ENCODE measurements at places on chromosomes 12 and 14.

DNA sequence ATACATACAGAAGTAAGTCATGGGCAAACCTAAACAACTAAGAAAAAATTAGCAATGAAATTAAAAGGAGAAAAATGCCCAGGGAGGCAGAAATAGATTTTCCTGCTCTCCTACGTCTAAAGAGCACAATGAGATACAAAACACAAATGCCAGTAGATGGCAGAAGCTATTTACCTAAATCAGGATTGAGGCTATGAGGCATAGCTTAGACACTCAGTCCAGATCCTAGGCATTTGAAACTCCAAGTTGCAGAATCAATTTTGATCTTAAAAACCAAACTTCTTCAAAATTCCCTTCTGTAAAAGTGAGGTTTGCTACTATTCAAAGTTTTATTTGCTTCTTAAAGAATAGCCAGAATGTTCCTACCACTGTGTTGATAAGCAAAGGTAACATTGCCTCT is 368.6 kb downstream of the DAD1 start:
- DNase-seq: no peak

GRCh38 chr14:23910101-23910875 is 43.3 kb upstream of the DHRS4 start:
- DNase-seq: no peak

DNA sequence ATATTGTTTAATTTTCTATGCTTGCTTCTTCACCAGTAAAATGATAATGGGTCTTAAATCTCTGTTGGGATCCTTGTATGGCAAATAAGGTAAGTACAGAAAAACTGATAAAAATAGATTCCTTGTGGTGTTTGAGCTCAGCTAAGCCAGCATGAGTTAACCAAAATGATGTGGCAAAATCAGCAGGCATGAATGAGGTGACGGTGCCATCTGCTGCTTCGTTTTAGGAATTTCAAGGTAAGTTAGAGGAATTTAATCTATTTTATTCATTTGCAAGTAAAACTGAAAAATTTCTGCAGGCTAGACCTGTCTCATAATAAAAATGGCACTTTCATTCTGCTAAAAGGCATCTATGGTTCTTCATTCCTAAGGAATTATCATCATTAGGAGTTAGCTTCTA is 10.0 kb upstream of the CLEC7A start:
- no peak for DNase-seq

GRCh38 chr12:131799828-131800593 is 28.2 kb upstream of the MMP17 start:
- DNase-seq: no peak

DNA sequence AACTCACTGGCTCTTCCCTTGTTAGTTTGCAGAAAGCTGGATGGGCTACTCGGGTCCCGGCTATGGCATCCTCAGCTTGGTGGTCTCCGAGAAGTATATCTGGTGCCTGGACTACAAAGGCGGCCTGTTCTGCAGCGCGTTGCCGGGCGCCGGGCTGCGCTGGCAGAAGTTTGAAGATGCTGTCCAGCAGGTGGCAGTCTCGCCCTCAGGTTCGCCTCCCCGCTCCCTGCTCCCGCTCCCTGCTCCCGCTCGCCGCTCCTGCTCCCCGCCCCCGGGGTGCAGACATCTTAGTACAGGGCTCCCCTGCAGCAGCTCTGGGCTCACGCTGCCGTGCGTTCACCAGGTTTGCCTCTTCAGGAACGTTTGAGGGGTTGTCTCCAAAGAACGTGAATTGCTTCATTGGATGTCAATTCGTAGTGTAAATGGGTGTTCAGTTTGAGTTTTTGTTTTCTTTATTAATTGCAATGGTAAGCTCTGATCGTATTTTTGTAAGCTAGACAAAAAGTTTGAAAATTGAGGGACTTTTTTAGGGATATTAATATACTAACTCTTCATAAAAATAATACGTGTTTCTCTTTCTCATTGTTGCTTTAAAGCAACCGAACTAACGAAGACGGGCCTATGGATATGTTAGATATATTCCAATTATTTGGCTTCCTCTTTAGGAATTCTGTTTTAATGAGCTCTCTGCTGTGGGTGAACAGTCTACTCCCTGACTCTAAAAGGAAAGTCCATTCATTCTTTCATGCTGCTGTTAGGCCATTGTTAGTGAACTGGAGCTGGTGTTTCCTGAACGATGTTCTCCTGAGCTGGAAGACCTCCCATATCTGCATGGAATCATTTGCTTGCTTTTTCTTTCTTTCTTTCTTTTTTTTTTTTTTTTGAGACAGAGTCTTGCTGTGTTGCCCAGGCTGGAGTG is 71.3 kb downstream of the ANKRD9 start:
- DNase-seq: no peak

GRCh38 chr12:94204499-94205247 is 56.3 kb downstream of the PLXNC1 start:
- DNase-seq: no peak

DNA sequence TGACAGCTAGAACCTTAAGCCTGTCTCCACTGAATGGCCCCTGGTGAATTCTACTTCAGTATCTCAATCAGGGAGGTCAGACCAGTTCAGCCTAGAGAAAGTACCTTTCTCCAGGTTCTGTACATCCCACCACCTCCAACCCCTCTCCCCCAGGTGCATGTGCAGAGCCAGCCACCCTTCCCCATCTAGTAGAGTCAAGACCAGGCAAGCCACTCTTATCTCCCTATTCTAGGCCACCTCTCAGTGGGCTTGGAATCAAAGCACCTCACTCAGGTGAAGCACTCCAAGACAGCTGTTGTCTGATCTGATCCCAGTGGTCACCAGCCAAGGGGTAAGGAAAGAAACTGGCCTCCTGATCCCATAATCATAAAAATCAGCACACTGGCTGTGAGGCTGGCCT is 340.9 kb downstream of the BCL11B start:
- no peak for DNase-seq

GRCh38 chr14:99564256-99564925 is 39.6 kb downstream of the CCDC85C start:
- no peak for DNase-seq

- DNase-seq: no peak
Observed at GRCh38 chr14:100772607-100773165, 46.0 kb downstream of the DLK1 start.

DNA sequence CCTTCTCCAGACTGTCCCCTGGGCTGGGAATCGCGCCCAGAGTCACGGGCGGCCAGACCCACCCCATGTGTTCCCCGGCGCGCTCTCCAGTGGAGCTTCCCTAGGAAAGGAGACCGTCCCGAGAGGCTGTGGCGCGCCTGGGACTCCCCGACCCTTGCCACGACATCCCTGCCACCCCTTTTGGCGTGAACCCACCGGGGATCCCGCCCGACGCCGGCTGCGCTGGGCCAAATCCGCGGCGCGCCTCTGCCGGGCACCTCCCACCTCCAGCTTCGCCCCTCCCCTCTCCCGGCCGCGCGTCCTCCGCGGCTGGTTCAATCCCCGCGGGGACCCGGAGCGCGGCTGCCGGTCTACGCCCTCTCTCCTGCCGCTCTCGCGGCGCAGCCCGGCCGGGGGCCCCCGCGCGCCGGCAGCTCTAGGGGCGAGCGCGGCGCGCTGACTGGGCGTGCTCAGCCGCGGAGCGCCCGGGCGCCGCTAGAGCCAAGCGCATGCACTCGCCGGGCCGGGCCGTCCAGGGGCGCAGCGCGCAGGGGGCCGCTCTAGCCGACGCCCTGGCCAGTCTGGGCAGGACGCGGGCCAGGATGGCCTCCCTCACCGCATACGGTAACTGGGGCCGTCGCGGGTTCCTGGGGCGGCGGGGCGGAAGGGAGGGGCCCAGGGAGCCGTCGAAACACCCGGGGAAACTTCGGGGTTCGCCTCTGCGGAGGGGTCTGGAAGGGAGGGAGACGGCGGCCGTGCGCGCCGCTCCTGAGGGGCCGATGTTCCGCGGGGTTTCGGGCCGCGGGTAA is 77.4 kb upstream of the ANO4 start:
- DNase-seq: no peak

DNA sequence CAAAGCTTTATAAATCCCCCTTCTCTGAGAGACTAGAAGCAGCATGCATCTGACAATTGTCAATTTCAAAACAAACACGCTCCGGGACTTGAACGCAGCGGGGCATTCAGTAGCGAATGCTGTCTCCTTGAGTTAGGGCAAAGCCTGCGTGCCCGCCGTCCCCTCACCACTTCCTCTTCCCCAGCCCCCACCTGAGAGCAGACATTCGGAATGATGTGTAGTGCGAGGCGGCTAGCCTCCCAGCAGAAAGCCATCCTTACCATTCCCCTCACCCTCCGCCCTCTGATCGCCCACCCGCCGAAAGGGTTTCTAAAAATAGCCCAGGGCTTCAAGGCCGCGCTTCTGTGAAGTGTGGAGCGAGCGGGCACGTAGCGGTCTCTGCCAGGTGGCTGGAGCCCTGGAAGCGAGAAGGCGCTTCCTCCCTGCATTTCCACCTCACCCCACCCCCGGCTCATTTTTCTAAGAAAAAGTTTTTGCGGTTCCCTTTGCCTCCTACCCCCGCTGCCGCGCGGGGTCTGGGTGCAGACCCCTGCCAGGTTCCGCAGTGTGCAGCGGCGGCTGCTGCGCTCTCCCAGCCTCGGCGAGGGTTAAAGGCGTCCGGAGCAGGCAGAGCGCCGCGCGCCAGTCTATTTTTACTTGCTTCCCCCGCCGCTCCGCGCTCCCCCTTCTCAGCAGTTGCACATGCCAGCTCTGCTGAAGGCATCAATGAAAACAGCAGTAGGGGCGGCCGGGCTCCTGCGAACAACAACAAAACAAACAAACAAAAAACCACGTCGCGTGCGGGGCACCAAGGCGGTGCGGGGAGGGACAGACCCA is 2.2 kb downstream of the PRMT8 start:
- DNase-seq: no peak

DNA sequence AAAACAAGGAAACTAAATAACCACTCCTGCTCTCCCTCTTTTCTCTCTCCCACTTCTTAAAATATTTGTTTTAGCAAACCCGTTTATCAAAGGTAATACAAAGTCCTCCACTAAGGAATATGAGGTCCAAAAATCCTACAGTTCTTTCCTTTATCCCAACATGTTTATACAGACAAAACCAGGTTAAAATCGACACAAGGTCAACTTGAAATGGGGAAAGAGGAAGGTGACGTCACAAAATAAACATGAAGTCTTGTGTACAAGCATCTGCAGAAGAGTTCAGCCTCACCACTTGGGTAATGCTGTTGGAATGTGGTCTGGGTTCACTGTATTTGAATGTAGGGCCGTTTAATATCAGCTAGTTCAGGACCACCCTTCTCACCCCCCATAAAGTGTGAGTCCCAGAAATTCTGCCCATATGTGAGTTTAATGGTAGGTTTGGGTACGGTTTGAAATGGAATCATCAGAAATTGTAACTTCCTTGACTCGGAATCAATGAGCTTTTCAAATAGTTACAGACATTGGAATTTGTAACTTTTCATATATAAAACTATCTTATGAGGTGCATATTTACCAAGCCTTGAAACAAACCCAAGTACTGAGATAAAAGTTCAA is 120.0 kb upstream of the SLC38A2 start:
- no peak for DNase-seq
